ENCODE measurements at places on chromosomes 2 and 18.

- DNase-seq: no peak
Observed at GRCh38 chr18:49185623-49186022, 234.9 kb upstream of the SMAD7 start.

DNA sequence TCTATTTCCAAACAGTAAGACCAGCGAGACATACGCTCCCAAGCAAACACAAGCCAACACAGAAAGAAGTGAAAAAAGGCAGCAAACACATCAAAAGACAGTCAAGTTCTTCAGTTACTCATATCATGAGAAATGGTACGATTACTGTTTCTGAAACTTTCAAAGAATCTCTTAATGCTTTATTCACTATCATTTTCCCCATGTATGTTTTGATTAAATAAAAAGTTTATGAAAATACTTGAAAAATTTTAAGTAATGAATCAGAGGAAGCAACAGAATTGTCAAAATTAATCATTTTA, 114.9 kb downstream of the HDAC4 start:
- DNase-seq: no peak

DNA sequence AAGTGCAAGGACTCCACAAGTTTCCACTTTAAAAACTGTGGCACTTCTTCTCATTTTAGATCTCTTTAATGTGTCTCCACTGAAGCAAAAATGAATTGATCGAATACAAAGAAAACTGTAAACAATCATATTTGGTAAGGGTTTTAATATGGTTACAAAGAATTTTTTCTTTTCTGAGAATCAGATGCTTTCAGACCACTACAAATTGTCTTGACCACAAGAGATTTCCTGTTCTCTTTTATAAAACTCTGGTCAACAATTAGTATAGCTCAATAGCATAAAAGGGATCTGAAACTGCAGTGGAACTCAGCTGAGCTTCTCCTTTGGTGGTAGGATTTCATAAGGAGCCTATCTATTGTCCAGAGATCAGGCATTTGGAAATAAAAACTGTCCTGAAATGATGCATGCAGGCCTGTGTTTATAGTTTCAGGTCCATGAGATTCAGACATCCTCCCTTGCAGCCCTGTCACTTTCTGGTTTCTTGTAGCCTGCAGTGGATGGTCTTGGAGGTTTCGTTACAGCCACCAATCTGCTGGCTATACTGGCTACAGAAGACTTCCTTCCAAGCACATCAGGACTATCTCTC, 120.0 kb downstream of the DOCK10 start:
- no peak for DNase-seq

DNA sequence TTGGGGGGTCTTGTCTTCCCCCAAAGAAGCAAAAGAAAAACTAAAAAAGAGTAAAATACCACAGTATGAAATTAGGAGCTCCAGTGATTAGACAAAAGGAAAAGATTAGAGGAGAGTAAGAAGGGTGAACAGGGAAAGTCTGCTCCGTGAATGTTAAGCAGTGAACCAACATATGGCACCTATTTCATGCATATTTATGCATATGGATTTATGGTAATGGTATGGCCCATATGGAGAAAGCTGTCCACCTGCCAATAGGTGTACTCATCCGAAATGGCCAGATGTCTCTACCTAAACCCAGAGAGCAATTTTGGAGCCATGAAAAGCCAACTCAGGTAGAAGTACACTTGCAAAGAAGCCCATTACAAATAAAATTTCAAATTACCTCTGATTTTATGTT, 404.0 kb upstream of the RAB6C start:
- no peak for DNase-seq

GRCh38 chr18:21660078-21660477, 44.5 kb downstream of the ABHD3 start:
- no peak for DNase-seq

DNA sequence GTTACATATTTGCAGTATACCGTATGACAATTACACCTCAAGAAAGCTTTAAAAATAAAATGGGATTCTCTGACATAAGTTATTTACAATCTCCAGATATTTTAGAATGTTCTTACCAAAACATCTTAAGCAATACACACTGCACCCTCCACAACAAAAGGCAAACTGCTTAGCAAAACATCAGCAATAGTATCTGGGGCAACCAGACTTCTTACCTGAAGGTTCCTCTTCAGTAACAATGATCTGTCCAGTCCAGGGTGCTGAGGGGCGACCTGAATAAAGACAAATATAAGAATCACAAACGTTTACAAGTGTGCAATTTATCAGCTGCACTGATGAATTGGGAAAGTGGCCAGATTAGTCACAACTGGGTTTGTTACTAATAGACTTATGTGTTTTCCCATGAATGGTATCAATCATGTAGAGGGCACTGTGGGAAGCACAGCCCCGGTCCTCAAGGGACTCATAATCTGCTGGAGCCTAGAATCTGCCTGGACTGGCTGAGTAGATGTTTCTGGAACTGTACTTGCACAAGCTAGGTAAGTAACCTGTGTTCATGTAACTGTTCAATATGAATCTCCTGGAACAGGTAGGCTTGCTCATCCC, 70.7 kb downstream of the MYOM1 start:
- DNase-seq: no peak

DNA sequence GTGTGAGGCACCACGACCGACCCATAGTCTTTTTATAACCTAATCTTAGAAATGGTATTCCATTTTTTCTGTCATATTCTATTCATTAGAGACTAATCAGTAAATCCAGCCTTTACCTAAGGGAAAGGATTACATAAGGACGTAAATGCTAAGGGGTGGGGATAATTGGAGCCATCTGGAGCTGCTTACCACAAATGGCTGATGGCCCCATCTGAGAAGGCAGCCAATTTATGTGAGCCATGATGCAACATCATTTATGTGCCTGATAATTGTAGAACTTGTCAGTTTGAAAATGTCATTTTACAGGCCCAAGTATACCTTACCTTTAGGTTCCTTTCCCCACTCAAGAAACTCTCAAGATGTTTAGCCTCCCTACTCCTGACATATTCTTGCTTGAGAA, 44.0 kb downstream of the ARHGEF33 start:
- no peak for DNase-seq

DNA sequence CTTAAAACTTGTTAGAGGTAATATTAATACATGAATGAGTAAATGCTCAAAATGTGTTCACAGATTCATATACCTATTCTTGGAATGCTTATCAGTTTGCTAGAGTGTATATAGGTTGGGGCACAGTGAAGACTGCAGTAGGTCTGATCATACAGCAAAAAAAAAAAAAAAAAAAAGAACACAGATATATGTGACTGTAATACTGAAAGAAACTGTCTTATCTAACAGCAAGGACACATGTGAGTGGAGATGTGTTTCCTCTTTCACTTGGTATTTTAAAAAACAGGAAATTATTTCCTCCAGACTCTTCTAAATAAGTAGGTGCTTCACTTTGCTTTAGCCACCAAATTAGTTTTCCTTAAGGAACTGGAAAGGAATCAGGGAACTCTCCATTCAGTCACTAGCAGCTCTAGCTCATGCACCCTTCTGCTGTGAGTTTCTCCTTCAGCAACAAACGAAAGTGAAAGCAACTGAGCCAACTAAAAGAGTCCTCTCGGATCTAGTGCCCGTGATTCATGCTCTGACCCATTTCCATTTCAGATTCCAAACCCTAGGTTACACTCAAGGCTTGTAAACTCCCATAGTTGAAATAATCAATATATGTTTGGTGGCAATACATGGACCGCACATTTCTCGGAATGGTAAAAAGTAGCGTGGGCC, 98.5 kb downstream of the DSEL start:
- no peak for DNase-seq
